Activated naive CD4-positive, alpha-beta T cell treated with anti-CD3 and anti-CD28 coated beads, Interleukin-2, amount 10 ng/mL, durations not matched to agents 5 hours and 36 hours (primary cell): ENCODE measurements at places on chromosomes 11 and 22. TPM values are rescaled to one million over a fixed set of nuclear protein-coding genes. Genes with fewer than 3 reads are reported as not detected.

Gene MYRF
- 1.9 TPM for total RNA-seq

Gene C1QTNF5
- total RNA-seq, result not detected

Gene PKDREJ
- not detected for total RNA-seq

Gene PRR33
- not detected for total RNA-seq

Gene JAML
- total RNA-seq, result 76.2 TPM

Gene CRYBB2
- total RNA-seq, result not detected

Gene OR5P2
- not detected for total RNA-seq

Gene MYOD1
- total RNA-seq, result not detected

Gene ABCG4
- not detected for total RNA-seq

Gene HYLS1
- 17.1 TPM for total RNA-seq

Gene MRGPRX4
- not detected for total RNA-seq

Gene GGTLC2
- not detected for total RNA-seq

Gene OR10A6
- total RNA-seq, result not detected

Gene DDIAS
- 9.7 TPM for total RNA-seq

Gene DNAJB7
- not detected for total RNA-seq

Gene RAG1
- 0.26 TPM for total RNA-seq

Gene RNF169
- total RNA-seq, result 16.1 TPM

Gene MMP12
- not detected for total RNA-seq

Gene PTPRJ
- total RNA-seq, result 71.7 TPM

Gene RAB36
- total RNA-seq, result 0.15 TPM

Gene VPREB3
- not detected for total RNA-seq

Gene FGF3
- not detected for total RNA-seq

Gene PSMC3
- total RNA-seq, result 106 TPM

Gene TTC12
- total RNA-seq, result 11.8 TPM

Gene KDM4E
- not detected for total RNA-seq

Gene DNAJB13
- not detected for total RNA-seq

Gene OR10D3
- not detected for total RNA-seq

Gene SOX10
- not detected for total RNA-seq

Gene LDHAL6A
- not detected for total RNA-seq

Gene CCDC87
- total RNA-seq, result not detected

Gene LMNTD2
- 4.5 TPM for total RNA-seq

Gene CD3E
- 632 TPM for total RNA-seq

Gene SMPD1
- 50.1 TPM for total RNA-seq

Gene SMIM35
- 0.17 TPM for total RNA-seq

Gene VPS11
- total RNA-seq, result 34.2 TPM
